ENCODE measurements at places on chromosomes 3 and 15.

DNA sequence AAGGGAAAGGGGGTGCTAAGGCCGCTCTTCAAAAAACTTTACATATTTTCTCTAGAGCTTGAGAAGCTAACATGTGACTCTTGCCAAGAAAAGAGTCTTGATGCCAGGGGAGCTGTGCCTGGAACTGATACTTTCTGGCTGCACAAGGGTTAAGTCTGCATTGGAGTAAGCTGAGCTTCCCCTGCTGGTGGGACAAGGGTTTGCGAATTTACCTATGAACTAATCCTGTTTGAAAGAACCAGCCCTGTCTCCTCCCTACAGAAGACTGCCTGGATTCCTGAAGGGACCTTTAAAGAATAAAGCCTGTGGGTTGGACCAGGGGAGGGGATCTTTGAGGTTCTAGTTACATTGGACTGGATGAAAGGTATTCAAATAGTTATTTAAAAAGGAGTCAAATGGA lies 58.3 kb upstream of the EPHA3 start:
- no peak for DNase-seq

- DNase-seq: no peak
Observed at GRCh38 chr3:106007512-106007911, 138.7 kb upstream of the CBLB start.

- no peak for DNase-seq
Observed at GRCh38 chr3:131072845-131073244, 46.2 kb downstream of the NEK11 start.

DNA sequence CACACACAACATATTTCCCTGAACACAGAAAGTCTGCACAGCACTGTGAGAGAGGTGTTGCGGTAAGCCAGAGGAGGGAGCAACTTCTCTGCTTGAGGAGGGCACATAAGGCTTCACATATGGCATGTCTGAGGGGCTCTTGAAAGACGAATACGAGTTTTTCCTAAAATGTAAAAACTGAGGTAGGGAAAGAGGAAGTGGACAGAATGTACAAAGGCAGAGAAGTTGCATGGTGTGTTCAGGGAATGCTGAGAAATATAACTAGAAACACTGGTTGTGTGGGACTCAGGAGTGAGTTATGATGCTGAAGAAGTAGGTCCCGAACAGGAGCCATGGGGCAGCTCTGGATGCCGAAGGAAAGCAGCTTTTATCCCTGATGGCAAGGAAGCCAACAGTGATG lies 22.8 kb upstream of the ATP8B4 start:
- DNase-seq: no peak

GRCh38 chr15:49697121-49697520 lies 76.3 kb downstream of the DTWD1 start:
- DNase-seq: no peak

GRCh38 chr3:127706785-127707351 lies 34.1 kb downstream of the ABTB1 start:
- no peak for DNase-seq

DNA sequence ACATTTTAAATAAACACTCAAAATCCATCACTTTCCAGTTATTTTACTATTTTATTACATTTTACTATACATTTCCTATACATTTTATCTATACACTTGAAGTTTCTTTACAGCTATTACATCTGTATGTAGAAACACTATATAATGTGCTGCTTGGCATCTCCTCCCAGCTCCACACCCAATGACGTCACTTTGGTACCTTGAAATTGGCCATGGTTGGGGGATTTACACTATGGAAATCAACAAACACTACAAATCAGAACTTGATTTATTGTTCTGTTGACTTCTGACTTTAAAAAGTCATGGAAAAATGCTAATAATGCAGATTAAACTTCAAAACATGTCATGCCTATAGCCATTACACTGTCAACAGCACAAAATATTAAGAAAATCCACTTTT lies 48.9 kb upstream of the STT3B start:
- DNase-seq: no peak

DNA sequence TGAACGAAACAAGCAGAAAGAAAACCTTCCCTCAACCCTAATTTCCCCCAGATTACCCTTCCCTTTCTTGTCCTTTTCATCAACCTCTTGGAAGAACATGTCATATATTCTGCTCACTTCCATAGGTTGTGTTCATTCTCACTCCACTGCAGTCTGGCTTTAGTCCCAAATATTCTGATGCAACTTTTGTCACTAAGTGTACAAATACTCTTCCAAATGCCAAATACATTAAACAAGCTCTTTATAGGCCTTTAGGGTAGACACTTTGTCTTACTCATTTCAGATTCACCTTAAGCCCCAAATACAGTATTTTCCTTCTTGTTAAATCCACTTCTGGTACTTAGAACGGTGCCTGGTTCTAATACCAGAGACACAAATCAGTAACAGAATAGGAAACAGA lies 406.5 kb upstream of the CDIN1 start:
- DNase-seq: no peak

- DNase-seq: peak; percentile 48
Observed at GRCh38 chr15:70466895-70467529, 296.3 kb downstream of the UACA start.

DNA sequence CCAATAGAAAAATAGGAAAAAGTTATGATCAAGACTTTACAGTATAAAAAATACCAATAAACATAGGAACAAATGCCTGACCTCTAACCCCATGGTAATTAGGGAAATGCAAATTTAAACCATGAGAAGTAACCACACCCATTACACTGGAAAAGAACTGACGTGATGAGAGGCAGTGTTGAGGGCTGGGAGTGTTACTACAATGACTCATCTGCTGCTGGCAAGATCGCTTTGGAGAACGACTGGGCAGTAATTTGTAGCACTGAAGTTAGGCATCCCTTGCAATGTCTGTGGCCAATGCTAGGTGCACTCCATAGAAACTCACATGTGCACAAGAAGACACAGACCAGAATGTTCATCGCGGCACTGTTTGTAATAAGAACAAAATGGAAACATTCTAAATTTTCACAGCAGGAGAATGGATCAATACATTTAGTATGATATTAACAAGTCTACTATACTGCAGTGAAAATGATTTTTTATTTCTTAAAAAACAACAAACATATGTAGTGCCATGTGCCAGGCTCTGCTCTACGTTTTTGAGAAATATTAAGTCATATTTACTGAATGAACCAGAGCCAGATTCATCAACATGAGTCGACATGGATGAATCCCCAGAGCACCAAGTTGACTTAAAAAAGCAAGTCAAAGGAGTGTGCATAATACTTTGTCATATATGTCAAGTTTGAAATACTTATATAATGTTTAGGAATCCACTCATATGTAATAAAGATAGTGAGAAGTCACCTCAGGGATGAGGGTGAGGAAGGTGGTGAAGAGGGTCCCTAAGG lies 37.6 kb upstream of the EPHB3 start:
- peak; percentile 16 for DNase-seq

DNA sequence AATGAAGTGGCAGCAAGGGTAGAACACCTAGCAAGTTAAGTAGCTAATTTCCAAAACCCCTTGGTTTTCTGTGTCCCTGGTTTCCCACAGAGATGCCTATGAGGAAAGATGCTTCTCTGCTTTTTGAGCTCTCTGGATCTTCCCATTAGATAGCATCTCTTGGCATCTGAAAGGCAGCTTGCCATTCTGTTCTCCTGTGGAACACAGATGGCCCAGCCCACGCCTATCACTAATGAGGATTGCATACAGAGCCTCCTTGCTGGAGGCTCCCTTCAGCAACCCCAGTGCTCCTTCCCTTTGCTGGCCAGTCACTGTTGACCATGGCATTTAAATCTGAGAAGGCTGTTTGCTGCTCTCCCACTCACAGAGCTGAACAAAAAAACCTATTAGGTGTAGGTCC lies 34.4 kb upstream of the ETV5 start:
- no peak for DNase-seq

DNA sequence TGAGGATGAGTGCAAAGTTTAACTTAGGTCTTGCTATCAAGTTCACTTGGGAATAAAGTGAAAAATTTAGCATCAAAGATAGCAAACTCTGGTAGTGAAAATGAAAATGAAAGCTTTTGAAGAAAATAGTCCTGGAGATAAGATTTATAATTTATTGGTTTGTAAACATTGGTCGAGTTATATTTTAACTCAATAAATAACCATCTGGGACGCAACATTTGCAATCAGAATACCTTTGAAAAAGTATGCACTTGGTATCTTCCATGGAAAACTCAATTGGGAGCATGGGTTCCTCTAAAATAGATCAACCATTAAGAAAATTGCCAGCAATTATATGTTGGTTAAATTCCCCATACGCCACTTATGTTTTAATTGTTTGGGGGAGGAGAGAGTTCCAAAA lies 209.5 kb downstream of the NAALADL2 start:
- no peak for DNase-seq

DNA sequence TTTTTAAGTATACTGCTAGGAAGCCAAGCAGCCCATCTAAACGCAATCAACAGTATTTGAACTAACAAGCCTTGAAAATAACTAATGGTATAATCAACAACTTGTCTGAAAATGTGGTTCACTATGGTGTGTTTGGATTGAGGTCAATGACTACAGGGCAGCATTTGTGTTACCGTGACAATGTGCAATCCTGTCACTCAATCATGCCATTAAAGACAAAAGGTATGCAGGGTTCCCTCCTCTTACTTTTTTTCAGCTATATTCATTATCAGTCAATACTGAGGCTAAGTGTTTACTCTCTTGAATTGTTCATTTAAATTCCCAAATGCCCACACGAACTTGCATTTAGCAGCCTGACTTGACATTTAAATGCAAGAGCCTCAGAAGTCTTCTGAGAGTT lies 1099.3 kb upstream of the EPHA6 start:
- no peak for DNase-seq

DNA sequence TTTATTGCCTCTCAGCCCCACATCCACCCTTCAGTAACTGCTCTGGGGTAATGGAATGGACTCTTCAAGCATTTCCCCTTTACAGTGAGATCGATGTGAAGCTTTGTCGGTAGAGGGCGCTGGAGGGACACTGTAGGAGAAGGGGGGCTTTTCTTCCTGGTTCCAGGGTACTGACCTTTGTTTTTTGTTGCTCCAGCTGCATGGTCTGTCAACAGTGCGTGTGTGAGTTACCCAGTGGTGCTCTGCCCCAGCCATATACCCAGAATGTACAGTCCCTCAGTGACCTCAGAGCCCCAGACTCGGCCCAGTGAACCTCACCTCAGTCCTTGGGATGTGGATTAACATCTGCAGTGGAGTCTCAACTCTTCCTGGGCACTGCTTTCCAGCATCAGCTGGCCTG lies 180.3 kb upstream of the TSC22D2 start:
- peak; percentile 60 for DNase-seq

DNA sequence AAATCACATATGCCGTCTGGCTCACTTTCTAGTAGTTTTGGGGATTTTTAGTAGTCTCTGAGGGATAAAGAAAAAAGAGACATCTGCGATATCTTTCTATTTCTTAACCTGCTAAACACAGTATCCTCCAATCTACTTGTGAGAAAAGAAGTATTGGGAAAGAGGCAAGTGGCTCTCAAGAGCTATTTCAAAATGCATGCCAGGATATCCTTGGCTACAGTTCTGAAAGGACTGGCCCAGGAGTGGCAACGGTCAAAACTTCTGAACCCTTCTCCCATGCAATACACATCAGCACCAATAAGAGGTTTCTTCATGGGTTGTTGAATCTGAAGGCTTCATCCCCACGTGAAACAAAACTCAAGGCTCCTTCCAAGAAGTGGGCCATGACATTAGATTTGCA lies 204.0 kb upstream of the WNT5A start:
- DNase-seq: no peak

DNA sequence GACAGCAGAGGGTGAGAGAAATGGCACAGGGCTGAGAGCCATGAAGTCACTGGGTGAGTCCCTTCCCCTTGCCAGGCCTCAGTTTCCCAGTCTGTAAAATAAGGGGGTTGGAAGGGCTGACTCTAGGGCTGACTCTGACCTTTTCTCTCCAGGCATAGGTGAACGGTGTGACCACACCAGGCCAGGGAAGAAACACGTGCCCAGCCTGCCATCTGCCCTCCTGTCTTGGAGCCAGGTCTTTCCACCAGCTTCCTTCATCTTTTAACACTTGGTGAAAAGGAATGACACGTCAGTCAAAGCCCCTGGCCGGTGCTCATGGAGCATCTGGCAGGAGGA lies 74.4 kb downstream of the CPN2 start:
- no peak for DNase-seq

- no peak for DNase-seq
Observed at GRCh38 chr3:60330107-60330506, 921.1 kb downstream of the FHIT start.

DNA sequence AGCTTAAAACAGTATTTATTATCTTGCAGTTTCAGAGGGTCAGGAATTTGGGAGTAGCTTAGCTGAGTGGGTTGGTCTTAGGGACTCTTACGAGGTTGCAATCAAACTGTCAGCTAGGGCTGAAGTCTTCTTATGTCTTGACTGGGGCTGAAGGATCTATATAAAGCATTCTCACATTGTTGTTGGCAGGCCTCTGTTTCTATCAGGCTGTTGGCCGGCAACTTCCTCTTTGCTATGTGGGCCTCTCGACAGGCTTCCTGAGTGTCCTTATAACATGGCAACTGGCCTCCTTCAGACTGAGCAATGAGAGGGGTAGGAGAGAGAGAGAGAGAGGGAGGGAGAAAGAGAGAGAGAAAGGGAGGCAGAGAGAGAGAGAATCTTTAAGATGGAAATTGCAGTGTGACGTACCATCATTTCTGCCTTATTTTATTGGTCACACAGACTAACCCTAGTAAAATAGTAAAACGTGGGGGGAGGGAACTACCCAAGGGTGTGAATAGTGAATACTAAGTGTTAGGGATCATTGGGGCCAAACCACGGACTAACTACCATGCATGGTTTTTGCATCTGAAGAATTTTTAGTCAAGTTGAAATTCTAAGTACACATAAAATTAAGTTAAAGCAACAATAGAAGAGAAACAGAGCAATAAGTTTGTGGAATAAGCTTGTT lies 16.1 kb downstream of the FGF7 start:
- no peak for DNase-seq

- no peak for DNase-seq
Observed at GRCh38 chr15:63565536-63566186, 31.5 kb upstream of the FBXL22 start.

DNA sequence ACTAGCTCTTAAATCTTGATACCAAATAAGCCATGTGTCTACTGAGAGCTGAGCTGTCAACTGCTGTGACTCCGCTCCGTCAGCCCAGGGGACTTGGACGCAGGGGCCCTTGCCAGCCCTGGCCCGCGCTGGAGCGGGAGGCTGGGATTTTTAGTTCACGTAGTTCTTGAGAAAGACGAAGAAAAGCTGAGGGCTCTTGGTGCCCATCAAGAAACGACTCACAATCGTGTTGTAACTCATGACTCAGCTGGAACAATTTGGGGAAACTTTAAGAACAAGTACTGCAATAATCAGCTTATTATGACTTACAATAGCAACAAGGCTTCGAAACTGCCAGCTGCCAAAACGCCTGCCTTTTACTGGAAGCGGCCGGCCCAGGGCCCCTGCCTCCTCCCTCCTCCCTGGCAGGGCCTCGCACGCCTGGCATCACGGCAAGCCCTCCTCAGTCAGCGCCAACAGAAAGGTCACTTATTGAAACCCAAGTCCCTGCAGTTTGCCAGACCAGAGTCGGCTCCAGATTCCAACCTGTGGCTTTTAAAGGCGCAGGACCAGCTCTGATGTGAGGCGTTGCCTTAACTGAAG lies 60.3 kb downstream of the RGMA start:
- DNase-seq: no peak
